WTC11 (cell line): ENCODE measurements at places on chromosomes 3 and 15.

DNA sequence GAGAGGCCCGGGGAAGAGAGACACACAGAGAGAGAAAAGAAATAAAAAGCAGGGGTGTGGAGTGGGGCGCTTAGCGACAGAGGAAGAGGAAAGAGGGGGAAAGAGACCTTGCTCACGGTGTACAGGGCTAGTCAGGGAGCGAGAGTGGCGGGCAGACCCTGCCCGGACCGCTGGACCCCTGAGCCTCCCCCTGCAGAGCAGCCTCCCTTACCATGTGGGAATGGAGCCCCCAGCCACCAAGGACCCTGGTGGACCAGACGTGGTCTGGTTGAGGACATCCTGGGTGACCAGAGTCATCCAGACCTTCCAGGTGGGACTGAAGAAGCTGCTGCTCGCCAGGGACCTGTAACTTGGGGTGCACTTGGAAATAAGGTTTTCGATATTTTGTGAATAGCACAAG, 129.6 kb downstream of the CHSY1 start:
- DNase-seq: no peak
- no peak overlapping the region for H3K27ac ChIP-seq
- no peaks in the 10 kb centered on the region; the same call in 1 of the 2 replicates for H3K36me3 ChIP-seq
- peaks cover 35% of the 10 kb centered on the region for H3K4me1 ChIP-seq
- H3K4me3 ChIP-seq: no peak overlapping the region
- no peaks in the 10 kb centered on the region for H3K27me3 ChIP-seq

DNA sequence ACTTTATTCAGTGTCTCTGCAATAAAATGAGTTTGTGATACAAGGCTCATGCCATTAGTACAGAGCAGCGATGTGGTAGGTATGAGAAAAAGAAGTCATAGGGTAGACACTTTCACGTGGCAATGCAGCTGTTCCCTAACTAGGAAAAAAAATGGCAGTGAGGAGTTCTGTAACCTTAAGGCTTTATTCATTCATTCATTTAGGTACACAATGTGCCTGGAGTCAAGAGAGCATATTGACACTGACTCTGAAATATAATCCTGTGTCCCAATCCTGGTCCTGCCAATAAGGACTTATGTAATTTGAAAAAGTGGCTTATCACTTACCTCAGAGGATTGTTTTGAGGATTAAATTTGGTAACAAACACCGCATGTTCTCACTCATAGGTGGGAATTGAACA, 173.0 kb upstream of the AZI2 start:
- no peak for DNase-seq
- H3K27ac ChIP-seq: no peak overlapping the region
- no peak overlapping the region for H3K4me3 ChIP-seq
- no peaks in the 10 kb centered on the region for H3K36me3 ChIP-seq
- no peaks in the 10 kb centered on the region for H3K27me3 ChIP-seq

- no peak for DNase-seq
- no peaks in the 10 kb centered on the region for H3K4me1 ChIP-seq
- H3K27ac ChIP-seq: no peak overlapping the region
- H3K27me3 ChIP-seq: no peaks in the 10 kb centered on the region
Measured at GRCh38 chr3:79885407-79885806, 117.6 kb upstream of the ROBO1 start.

- no peaks in the 10 kb centered on the region for H3K4me1 ChIP-seq
- no peak for DNase-seq
- no peak overlapping the region for H3K4me3 ChIP-seq
Measured at GRCh38 chr3:188832146-188832545, 339.6 kb upstream of the TPRG1 start.

GRCh38 chr3:196207833-196208607, 3.2 kb downstream of the ZDHHC19 start:
- peaks cover 26% of the 10 kb centered on the region for H3K27me3 ChIP-seq
- H3K4me1 ChIP-seq: peaks cover 10% of the 10 kb centered on the region
- DNase-seq: peak; percentile 94
- H3K4me3 ChIP-seq: peak overlapping the region; percentile 83
- no peaks in the 10 kb centered on the region for H3K36me3 ChIP-seq

DNA sequence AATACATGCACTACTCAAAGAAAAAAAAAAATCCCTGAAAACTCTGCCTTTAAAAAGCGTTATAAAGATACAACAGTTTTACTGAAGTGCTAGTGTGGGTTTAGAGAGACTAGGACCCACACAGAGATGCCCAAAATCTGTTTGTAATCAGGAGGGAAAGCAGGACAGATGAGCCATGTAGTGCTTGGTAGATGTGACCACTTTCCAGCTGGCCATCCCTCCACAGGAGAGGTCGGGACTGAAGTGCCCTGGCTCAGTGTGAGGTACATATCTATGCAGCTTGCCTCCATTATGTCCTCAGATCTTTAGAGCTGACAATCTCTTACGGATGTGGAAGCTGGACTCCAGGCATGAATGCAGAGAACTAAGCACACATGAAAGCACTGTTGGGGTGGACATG, 57.5 kb upstream of the NANOGP8 start:
- no peaks in the 10 kb centered on the region for H3K27me3 ChIP-seq
- no peak overlapping the region for H3K4me3 ChIP-seq
- H3K27ac ChIP-seq: no peak overlapping the region
- peaks cover 2% of the 10 kb centered on the region; the same call in 1 of the 2 replicates for H3K36me3 ChIP-seq
- no peak for DNase-seq

DNA sequence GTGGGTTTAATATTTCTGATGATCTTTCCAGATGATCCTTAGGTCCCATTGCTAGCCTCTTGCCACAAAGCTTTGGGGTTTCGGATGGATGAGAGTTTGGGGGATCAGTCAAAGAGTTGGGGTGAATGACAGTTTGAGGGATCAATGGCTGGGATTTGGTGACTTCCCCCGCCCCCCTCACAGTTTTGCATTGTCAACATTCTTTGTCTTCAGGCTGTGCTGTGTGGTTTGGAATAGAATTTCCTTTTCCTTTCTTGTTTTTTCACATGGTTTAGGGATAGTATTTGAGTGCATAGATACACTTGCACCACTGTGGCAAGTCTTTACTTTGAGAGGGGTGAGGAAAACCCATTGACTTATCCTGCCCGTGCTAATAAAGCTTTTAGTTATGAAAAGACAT, 14.3 kb downstream of the MEF2A start:
- H3K4me1 ChIP-seq: peaks cover 71% of the 10 kb centered on the region
- no peak for DNase-seq
- peaks cover 12% of the 10 kb centered on the region for H3K36me3 ChIP-seq
- H3K4me3 ChIP-seq: peak overlapping the region; percentile 43

DNA sequence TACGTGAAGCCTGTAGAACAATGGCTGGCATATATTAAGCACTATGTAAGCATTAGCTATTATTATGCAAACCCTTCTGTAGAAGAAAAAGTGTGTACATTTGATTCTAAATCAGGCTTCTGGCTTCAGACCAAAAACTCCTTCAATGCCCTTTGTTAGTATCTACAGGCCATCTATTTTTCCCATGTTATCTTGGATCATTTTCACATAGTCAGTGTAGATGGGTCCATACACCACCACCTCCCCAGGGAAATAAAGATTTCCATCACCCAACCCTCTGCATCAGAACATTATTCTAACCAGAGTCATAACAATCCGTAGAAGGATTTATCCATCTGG, 8.0 kb upstream of the KLHL6 start:
- H3K4me3 ChIP-seq: no peak overlapping the region
- no peaks in the 10 kb centered on the region for H3K27me3 ChIP-seq
- H3K27ac ChIP-seq: no peak overlapping the region
- H3K4me1 ChIP-seq: peaks cover 14% of the 10 kb centered on the region
- DNase-seq: no peak
